M059J (cell line): ENCODE measurements at places on chromosomes 4 and X.

DNA sequence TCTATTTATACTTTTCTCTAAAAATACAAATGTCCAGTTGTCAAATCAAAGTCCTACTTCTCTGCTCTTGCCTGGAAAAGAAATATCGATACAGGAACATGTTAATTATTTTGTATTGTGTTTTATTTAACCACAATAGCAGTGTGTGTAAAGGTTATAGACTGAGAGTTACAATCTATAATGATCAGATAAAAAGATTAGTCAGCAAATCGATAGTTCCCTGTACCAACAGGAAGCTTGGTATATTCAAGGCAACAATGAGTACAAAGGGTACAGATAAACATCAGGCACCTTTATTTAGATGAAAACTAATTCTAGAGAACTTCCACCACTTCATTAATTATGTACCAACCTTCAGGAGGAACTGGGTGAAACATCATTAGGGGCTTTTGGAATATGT is 469.5 kb downstream of the GBA3 start:
- no peak for DNase-seq

- DNase-seq = peak; percentile 24
Measured at GRCh38 chrX:135737366-135738071, 24.1 kb downstream of the CT45A1 start.

DNA sequence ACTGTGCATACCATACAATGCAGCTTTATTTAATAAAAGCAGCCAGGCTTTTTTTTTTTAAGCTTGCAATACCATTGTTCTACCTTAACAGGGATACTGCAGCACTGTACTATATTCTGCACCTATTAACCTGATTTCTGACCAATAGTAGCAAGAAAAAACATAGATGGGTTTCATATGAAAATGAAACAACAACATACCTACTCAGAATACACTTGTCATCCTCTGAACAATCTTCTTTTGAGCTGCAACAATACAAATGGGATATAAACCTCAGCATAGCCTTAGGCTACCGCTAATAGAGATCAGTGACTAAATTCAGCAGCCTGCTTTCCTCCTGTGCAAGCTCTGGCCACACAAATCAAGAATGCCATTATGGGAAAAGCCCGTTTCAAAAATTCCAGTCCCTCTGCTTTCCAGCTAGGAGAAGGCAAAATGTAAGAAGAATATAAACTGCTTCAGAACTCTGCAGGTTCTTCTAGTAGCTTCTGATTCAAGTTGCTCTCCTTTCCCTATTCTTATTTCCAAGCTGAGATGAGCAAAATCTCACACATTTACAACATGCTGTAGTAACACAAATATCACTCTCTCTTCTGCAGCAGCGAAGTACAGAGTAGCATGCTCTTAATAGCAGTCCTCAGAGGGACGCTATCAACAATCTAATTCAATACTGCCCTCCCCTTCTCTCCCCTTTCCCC is 143.4 kb downstream of the KLHL13 start:
- peak; percentile 43 for DNase-seq

DNA sequence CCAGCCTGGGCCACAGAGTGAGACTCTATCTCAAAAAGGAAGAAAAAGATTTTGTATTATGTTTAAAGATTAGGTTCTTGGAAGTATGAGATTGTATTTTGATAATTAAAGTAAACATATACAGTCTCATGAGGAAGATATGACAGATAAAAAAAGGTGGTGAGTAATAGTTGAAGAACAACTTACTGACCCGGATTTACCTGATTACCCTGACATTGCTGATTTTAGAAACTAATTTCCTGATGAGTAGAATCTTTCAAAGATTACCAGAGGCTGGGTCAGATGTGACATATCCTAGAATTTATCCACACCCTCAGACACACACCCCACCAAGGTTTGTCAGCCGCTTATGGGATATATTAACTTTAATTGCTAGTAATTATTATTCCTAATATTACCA is 9.5 kb downstream of the CDKL5 start:
- no peak for DNase-seq

DNA sequence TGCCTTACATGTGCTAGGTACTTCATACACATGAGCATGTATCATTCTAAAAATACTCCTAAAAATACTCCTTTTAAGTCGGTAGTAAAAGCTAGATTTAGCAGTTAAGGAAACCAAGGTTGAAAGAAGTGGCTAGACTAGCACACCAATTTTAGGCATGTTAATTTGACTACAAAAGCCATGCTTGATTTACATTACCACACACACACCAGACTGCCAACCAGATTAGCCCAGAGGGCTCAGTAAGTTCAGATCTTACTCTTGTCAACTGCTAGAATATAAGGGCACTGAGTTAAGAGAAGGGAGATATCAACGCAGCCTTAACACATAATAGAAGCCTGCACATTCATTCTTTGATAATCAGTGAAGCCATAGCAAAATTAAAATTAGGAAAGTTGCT is 117.9 kb downstream of the MID1IP1 start:
- no peak for DNase-seq

- no peak for DNase-seq
Measured at GRCh38 chr4:166875821-166876220, 358.5 kb downstream of the SPOCK3 start.

GRCh38 chr4:93313197-93313596 is 515.4 kb upstream of the ATOH1 start:
- DNase-seq = no peak

- DNase-seq = peak; percentile 92
Measured at GRCh38 chr4:176443117-176443516, 123.4 kb downstream of the SPCS3 start.

- DNase-seq = no peak
Measured at GRCh38 chr4:78032929-78033328, 24.2 kb upstream of the FRAS1 start.

- DNase-seq = no peak
Measured at GRCh38 chr4:139942241-139942640, 211.7 kb downstream of the MAML3 start.

DNA sequence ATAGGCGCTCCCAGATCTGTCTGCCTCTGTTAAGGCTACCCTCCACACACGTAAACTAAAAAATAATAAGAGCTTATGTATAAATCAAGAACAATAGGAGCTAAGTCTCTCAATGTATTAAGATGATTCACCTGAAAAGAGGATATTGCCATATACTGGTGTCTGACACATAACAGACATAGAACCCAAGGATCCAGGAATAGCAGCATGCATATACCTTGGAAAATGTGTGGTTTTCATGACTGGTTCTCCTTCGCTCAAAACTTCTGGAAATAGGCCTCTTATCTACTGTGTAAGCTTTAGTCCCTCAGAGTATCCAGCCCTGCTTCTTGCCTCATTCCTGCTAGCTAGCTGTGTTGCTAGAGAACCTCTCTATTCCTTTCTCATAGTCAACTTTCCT is 203.7 kb upstream of the SLITRK2 start:
- DNase-seq = no peak
